GM23248 (cell line): ENCODE measurements at places on chromosomes 11 and 22.

GRCh38 chr22:49392247-49392646 lies 435.4 kb downstream of the BRD1 start:
- DNase-seq: no peak

GRCh38 chr22:50293441-50294318 lies 13.8 kb downstream of the PLXNB2 start:
- peak; percentile 83 for DNase-seq

DNA sequence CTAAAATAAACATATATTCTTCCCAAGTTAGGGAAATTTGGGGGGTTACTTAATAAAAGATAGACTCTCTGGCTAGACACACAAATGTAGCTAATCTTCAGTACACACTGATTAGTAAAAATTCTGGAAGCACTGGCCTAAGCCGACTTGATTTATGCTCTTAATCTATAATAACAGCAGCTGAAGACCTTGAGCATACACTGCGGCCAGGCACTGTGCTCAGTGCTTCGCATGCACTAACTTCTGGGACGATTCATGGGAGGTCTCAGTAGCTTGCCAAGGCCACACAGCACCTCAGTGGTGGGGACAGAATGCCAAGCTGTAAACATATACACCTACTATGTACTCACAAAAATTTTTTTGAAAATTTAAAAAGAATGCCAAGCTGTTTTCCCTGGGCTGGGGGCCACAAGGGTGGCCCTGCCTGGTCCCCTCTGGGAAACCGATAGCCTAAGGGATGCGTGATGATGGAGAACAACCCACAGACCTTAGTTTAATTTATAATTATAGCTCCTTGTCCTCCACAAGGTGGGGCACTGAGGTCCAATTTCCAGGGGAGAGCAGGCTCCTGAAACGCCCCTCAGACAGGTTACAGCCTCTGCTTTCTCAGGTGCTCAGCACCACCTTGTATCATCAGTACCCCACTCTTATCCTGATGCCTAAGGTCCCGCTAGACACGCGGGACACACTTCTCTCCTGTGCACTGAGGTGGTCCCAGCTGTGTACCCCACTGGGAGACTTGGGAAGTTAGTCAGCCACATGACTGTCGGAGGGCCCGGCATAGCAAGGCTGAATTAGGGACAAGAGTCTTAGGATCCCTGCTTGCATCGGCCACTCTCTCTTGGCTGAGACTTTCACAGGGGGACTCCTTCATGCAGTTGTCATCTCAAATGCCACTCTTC lies 20.1 kb downstream of the SERPIND1 start:
- DNase-seq: no peak

DNA sequence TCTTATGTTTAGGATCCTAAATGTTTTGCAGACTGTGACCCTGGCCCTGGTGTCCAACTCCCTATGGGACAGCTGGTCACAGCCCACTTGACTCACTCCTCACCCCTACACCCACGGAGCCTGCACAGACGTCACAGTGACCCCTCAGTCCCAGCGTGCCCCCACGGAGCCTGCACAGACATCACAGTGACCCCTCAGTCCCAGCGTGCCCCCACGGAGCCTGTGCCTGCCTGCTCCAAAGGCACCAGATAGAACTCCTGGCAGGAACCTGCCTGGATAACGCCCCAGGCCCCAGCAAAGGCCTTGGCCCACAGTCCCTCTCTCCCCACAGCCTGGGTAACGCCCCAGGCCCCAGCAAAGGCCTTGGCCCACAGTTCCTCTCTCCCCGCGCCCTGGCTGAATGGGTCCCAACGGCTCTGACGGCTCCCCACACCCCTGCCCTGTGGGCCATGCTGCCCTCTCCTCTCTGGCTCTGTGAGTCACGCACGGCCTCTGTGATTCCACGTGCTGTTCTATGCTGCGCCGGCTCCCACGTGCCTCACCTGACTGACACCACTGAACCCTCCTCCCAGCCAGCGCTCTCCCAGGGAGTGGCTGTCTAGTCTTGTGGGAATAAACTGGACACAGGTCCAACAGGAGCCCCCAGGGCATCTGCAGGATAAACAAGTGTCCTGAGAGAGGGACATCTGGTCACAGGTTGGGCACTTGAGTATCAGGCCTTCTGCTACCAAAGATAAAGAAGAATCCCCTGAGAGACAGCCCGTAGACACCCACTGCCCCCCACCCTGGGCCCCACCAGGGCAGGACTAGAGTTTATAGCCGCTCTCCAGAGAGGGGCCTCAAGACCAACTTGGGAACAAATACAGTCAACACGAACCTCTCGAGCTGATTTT lies 250.3 kb downstream of the BRD1 start:
- DNase-seq: no peak

GRCh38 chr22:41772198-41772597 lies 28.3 kb upstream of the CCDC134 start:
- no peak for DNase-seq

GRCh38 chr11:80034801-80035200 lies 594.0 kb upstream of the TENM4 start:
- no peak for DNase-seq

DNA sequence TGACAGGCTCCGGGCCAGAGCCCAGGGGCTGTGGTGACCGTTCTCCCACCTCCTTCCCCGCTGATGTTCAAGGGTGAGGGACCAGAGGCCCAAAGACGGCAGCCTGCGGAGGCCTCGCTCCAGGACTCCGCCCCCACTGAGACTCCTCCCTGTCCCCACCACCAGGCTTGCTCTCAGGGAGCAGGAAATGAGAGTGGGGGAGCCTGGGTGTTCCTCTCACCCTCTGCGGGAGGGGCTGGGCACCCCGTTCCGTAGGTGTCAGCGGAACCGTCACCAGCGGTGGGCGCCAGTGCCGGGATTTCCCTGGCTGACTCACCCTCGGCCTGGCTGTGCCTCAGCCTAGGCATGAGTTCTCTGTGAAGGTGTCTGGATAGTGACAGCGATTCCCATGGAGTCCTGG lies 15.7 kb downstream of the DAGLA start:
- peak; percentile 95 for DNase-seq

- DNase-seq: peak; percentile 32
Observed at GRCh38 chr11:130141561-130142341, 17.8 kb upstream of the ST14 start.

DNA sequence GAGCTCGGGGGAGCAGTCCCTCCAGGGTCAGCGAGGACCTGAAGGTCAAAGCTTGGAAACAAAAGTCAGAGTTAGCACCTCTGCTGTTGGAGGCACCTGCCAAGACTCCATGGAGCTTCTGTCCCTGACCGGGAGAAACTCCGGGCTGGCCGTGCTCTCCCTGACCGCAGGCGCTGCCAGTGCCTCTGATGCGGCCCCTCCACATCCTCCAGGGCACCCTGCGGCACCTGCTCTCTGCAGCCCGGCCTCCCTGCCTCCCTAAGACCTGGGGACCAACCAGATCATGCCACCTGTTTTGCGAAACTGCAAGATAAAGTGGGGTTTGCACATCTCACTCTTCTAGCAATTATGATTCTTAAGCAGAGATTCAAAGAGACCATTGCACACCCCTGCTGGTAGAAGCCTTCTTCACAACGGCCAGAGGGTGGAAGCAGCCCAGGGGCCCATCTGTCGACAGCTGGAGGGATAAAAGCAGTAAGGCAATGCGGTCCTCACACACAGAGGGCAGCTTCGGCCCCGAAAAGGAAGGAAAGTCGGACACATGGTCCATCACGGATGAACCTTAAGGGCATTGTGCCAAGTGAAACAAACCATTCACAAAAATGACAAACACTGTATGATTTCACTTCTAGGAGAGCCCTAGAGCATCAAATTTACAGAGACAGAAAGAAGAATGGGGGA lies 477.1 kb downstream of the BRD1 start:
- no peak for DNase-seq

- DNase-seq: no peak
Observed at GRCh38 chr11:77406396-77406795, 67.5 kb downstream of the PAK1 start.
